ENCODE measurements at places on chromosomes 16 and 17. TPM values are rescaled to one million over a fixed set of nuclear protein-coding genes. Genes with fewer than 3 reads are reported as not detected.

GRCh38 chr16:12462426-12463280, 341.0 kb downstream of the CPPED1 start:
- DNase-seq, result no peak

GRCh38 chr17:35653619-35654361, 66.7 kb downstream of the AP2B1 start:
- peak; percentile 37 for DNase-seq

DNA sequence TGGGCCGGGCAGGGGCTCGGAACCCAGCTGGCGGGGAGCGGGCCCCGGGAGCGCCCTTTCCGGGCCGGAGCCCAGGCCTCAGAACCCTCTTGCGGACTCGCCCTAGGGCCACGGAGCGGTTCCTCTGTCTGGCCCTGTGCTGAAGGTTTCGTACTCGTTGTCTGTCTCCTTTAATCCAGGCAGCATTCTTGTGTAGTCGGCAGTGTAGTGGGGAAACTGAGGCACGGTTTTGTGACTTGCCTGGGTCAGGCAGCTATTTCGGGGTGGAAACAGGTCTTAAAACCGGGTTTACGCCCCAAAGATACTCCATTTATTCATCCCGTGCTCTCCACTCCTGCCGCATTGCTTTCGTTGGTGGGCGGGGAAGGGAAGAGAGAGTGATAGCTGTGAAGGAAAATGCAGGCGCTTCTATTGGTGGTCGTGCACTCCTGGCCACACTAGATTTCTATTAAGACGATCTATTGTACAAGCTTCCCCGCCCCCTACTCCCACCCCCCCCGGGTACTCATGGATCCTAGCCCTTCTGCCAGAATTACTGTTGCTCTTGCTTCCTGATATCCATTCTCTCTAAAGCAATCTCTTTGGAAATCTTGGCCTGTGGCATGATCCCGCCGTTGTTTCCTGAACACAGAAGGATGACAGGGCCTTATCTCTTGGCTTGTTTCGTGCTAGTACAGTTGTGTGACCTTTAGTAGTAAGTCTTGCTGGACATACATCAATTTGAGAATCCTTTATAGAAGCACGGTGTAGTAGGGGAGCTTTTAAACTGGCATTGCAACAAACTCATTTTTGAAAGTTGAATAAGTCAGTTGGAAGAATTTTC, 751 bp downstream of the DCAF7 start:
- DNase-seq, result no peak

DNA sequence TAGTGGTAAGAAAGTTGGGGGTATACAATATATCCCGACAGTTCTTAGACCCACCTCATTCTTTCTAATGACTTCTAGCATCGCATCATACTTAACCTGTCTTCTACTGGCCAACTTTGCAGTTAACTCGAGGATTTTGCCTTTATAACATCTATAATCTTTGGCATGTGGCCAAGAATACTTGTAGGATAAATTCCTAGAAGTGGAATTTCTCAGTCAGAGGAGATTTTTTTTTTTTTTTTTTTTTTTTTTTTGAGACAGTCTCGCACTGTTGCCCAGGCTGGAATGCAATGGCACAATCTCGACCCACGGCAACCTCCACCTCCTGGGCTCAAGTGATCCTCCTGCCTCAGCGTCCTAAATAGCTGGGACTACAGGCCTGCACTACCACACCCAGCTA, 253.5 kb downstream of the MRTFB start:
- DNase-seq, result no peak

DNA sequence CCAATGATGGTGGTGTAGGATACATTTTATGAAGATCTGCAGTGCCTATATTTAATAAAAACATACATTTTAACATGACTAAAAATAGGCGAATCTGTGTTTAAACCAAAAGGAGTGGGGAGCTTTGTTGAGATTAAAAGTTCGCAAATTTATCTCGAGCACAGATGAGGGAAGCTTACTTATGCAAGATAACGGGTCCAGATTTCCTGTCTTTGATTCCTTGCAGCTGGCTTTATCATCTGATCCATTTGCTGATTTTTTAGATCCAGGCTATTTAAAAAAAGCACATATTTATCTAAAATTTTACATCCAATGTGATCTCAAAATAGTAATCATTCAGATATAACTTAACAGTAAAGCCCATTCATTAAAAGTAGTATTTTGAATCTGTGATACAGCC, 57.0 kb upstream of the INTS2 start:
- no peak for DNase-seq

DNA sequence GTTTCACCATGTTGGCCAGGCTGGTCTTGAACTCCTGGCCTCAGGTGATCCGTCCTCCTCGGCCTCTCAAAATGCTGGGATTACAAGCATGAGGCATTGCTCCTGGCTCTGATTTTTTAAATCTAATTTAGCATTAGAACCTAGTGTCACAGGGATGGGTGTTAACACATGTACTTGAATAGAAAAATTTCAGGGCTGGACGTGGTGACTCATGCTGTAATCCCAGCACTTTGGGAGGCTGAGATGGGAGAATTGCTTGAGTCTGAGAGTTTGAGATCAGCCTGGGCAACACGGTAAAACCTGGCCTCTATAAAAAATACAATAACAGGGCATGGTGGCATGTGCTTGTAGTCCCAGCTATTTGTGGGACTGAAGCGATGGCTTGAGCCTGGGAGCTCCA, 6.0 kb upstream of the RNF135 start:
- no peak for DNase-seq

DNA sequence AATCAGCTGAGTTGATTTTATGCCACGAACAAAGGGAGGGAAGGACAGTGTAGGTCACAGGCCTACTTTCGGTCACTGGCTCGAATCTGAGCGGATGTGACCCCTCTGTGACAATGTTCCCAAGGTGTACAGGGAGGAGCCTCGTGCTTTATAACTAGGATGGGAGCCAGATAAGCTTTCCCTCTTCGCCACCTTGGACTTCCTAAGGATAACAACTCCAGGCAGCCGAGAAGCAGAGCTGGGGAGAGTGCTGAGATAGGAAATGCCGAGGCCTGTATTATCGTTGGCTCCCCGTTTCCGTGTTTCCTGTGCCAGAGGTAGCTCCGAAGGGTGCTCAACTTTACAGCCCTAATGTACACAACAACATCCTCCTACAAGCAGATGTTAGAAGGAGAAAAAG, 217.8 kb upstream of the IRX3 start:
- DNase-seq, result peak; percentile 71

DNA sequence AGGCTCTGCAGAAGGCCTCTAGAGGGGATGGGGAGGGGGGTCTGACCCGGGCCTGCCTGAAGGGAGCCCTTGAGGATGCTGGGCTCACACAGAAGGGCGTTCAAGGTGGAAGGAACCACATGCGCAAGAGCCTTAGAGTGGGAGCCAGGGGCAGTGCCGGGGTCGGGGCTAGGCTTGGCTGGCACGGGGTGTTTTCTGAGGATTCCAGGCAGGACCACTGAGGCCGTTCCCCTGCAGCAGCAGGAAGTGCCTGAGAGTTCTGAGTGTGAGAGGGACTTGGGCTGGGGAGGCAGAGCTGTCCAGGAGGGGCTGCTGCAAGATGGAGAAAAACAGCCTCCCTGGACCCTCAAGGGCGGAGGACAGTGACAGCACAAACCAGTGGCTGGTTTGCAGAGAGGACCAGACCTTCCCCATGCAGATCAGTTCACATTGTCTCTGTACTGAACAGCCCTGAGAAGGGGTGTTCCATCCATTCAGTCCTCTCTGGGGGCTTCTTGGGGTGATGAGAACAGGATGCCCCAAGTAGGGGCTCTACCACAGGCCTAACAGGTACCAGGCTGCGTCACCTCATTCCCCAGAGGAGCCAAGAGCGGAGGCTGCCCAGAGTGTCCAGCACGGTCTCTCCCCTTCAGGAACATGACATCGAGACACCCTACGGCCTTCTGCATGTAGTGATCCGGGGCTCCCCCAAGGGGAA, 3.4 kb downstream of the NDRG4 start:
- peak; percentile 39 for DNase-seq

- DNase-seq, result no peak
These were observed 13.1 kb upstream of the LPCAT2 start for GRCh38 chr16:55495616-55496289.

DNA sequence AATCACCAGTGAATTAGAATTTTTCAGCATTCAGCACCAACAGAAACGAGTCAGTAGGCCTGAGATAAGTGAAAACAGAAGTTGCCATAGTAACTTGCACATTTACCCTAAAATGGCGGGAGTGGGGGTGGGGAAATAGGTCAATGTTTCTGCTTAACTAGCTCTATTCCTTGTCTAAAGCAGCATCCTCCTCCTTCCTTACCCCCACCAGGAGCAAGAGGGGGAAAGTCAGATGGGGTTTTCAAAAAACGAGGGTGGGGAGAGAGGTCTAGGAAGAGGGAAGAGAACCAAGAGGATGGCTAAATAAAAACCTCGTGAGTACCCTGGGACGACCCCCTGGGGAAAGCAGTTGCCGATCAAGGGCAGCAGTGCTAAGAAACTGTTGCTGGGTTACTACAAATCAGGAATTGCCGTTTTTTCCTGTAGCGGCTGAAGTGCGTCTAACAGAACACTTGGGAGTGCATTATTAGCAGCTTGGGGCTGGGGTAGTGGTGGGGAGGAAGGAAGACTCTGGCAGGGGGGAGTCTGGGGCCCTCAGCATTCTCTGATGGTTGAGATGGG, 34.4 kb upstream of the MNT start:
- no peak for DNase-seq

KRT13 gene
- polyA plus RNA-seq, result 2.1 TPM

OTOP3 gene
- not detected for polyA plus RNA-seq

KRT14 gene
- 0.11 TPM for polyA plus RNA-seq

ZNF747 gene
- polyA plus RNA-seq, result 10.3 TPM

NOTUM gene
- 0.05 TPM for polyA plus RNA-seq
